ENCODE measurements at places on chromosomes 3 and 15.

- no peak for DNase-seq
Measured at GRCh38 chr3:54819946-54820345, 107.9 kb downstream of the LRTM1 start.

GRCh38 chr3:53164911-53165310 lies 3.9 kb downstream of the PRKCD start:
- peak; percentile 67 for DNase-seq

- no peak for DNase-seq
Measured at GRCh38 chr3:108051005-108051404, 39.8 kb downstream of the CD47 start.

DNA sequence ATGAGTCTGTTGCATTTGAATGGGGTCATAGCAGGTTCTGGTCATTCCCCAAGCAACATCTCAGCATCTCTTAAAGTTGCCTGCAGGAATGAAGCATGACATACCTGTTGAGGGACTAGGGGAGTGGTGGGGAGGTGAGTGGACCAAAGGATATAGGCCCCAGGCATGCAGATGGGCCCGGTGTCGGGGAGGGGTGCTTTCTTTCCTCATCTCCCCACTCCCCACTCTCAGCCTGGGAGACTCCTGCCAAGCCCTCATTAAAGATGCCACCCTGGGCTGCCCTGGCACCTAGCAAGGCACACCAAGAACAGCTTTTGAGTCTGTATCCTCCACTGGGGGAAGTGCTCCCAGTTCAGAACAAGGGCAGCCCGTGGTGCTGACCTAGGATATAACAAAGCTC lies 54.2 kb downstream of the GRIP2 start:
- no peak for DNase-seq

DNA sequence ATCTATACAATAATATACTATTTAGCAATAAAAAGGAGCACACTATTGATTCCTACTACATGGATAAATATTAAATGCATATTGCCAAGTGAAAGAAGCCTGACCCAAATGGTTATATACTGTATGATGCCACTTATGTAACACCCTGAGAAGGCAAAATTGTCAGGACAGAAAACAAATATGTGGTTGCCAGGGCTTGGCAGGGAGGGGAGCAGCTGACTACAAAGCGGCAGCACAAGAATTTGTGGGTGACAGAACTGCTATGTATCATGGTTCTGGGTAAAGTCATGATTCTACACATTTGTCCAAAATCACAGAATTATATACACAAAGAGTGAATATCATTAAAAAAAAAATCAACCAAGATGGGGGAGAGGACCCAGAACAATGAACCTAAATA lies 22.5 kb downstream of the TBC1D2B start:
- DNase-seq, result no peak

- no peak for DNase-seq
Measured at GRCh38 chr3:186612721-186613636, at the start of gene AHSG. AHSG (plus strand) TSS chr3:186613060; CDS start chr3:186613142, 82 bp downstream.

DNA sequence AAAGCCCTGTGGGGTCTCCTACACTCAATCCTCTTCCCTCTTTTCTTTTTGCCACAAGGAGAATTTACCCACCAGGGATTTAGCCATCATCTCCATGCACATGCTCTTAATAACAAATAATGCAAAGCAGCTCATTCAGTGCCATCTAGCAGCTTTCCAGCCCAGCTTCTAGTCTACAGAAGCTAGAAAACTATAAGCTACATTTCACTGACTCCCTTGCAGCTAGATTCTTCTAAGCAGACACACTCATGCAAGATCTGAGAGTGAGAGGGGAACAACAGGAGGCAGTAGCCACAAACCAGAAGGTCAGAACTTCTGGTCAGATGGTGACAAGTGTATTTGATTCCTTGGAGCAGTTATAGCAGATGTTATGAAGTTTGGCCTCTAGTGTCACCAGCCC lies 25.5 kb downstream of the OSBPL10 start:
- no peak for DNase-seq

DNA sequence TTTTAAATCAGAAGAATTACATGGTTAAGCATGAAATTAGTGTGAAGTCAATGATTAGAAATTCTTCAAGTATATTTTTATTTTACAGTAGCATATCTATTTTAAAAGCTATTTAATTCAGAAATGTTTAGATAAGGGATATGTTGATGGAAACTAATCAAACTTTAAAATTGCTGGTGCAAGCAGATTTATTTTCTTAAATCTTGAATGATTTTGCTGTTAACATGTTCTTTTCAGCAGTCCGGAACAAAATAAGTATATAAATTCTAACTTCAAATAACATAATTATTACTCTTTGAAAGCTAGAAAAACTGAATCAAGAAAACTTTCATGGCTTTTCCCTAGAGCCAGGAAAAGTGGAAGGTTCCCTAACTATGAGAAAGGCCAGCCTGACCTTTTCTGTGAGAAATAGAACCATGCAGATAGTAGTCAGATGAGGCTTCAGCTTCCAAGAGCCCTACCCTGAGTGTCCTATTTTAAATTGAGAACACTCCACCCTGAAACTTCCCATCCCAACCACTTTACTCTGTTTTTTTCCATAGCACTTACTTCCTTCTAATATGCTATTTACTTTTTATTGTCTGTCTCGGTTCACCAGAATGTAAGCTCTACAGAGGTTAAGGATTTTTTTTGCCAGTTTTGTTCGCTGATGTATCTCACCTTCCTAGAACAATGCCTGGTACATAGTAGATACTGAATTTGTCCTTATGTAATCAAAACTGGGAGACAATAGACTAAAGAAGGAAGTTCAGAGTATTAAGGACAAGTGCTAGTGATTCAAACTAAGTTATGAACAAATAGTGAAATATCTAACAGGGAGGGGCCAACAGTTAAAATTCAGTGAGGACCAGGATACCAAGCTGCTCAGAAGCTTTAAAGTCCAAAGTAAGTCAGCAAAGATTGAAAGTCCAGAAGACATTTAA lies 66.8 kb downstream of the CD200R1L start:
- no peak for DNase-seq

GRCh38 chr3:38367779-38368178 lies 21.2 kb downstream of the XYLB start:
- no peak for DNase-seq

DNA sequence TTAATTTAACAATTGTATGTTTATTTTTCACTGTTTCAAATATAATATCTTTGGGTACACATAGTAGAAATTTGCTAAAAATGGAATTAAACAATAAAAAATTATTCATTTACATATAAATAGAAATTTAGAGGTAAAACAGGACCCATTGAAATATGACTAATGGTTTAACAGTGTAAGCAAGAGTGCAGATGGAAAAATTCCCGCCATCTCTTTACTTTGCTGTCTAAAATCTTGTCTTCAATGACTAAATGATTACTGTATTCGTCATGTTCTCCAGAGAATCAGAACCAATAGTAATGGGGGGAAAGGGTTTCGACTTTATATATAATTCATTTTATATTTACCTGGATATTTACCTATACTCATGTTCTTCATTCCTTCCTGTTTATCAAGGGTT lies 163.1 kb downstream of the IL1RAP start:
- DNase-seq, result no peak

DNA sequence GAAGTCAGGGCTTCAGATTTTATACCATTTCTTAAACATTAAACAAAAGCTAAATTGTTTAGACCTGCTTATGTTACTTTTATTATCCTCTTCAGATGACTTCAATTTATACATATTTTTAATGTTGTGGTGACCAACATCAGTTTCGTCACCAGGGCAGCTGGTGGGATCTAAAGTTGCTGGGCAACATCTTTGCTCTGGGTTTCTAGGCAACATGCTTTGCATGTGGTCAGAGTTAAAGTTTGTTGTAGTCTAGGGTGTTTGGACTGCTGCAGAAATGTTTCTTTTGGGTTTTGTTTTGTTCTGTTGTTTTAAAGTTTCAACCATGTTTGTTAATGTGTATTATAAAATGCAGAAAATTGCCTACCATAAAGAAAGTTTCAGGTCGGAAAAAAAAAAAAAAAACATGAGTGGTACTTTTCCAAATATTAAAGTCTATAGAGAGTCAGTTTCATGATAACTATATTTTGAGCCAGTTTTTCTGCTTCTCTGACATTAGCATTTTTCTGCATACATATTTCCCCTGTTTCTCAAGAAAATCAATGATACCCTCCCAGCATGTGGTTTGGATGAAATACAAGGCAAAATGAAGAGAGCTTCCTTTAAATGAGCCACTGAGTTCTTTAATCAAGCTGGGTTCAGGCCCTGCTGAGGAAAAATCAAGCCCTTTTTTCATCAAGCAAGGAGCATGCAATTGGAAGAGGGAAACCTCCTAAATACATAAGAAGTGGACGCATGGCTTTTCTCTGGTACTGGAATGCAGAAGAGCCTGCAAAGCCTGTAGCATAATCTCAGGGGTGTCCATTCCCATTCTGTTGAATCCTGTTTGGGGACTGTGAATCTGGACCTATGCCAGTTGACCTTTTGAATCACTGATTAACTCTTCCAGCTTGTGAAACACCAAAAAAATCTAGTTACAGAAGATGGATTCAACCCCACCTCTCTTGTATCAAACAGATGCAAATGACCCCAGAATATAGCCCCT lies 35.0 kb upstream of the VGLL3 start:
- no peak for DNase-seq

- DNase-seq, result peak; percentile 27
Measured at GRCh38 chr3:19267040-19267439, 118.7 kb downstream of the KCNH8 start.

GRCh38 chr3:52894756-52895155 lies 2.6 kb downstream of the STIMATE start:
- DNase-seq, result peak; percentile 4

- no peak for DNase-seq
Measured at GRCh38 chr15:70478251-70478990, 284.9 kb downstream of the UACA start.

GRCh38 chr3:27487383-27487782 lies 3.2 kb upstream of the SLC4A7 start:
- no peak for DNase-seq

DNA sequence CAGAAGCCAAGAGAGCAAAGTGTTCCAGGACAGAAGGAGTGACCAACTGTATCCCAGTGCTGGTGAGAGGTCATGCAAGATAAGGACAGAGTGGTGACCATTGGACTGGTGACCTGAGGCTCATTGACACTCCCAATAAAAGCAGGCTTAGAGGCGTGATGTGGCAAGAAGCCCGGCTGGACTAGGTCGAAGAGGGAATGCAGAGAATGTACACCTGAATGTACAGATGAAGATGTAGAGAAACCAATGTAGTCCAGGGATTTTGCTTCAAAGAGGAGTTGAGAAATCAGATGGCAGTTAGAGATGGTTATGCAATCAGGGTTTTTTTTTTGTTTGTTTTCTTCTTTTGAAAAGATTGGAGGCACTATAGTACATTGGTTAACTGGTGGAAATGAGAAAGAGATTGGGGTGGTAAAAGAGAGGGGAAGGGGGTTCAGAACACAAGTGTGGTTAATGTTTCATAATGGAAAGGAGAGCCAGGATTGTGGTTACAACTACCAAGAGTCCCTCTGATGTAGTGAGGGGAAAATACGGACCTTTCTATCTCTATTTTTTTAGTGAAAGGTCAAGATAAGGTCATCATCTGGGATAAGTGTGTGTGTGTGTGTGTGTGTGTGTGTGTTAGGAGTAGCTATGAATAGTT lies 23.3 kb downstream of the ST3GAL6 start:
- DNase-seq, result no peak

DNA sequence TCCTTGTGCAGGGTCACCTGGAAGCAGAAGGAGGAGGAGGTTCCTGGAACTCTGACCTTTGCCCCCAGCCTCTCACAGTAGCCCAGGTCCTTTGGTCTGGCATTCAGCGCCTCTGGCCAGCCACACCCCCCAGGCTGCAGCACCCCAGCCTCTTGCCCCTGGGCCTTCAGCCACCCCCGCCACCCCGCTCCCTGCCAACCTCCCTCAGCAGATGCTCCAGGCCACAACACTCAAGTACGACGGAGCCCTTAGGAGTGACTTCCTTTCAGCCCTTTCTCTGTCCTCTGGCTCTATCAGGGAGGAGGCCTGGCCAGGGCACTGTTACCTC lies 45.2 kb downstream of the GRIP2 start:
- DNase-seq, result no peak

DNA sequence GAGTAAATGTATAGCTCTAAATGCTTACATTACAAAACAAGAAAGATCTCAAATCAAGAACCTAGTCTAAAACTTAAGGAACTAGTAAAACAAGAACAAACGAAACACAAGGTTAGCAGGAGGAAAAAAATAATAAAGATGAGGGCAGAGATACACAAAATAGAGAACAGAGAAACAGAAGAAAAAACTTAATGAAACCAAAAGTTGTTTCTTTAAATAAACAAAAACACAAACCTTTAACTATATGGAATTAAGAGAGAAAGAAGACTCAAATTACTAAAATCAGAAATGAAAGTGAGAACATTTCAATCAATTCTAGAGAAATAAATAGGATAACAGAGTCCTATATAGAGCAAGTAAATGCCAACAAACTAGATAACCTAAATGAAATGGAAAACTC lies 59.6 kb downstream of the DLG1 start:
- DNase-seq, result no peak

DNA sequence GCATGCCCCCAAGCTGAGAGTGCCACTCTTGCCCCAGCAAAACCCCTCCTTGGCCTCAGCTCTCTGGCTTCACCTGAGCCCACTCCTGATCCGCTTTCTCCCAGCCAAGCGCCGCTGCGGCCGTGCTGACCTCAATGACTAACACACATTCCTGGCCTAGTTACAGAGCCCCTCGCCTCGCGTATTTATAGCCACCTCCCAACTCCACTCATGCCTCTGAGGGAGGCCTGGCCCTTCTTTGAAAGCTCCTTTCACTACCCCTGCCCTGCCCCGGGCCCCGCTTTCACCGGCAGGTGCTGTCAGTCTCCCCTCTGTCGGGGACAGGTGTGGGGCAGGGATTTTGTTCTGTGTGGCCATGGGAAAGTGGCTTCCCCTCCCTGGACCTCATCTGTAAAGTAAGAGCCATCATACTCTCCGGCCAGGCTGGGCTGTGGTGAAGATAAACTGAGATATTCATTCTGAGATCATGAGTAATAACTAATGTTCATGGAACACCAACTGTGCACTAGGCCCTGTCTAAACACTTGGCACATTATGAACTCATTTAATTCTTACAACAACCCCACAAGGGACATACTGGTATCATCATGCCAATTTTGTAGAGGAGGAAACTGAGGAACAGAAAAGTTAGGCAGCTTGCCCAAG lies 13.2 kb upstream of the ATP2B2 start:
- DNase-seq, result no peak

DNA sequence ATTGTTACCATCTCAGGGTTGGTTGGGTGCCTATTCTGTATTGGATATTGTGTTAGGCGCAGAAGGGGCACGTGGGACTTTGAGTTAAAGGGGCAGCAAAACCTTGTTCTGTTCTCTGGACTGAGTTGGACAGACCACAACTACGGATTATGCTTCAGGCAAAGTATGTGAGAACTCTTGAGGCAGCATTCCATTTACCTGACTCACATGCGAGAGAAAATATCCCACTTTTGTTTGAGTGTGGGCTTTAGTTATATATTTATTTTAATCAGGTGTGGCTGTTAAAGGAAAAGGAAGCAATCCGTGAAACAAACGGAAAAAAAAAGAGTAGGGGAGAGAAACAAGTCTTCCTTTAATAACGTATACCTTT lies 627 bp upstream of the PLS1 start:
- no peak for DNase-seq

All from H7 (cell line).